ENCODE measurements at places on chromosomes 16 and 17.

- no peak for DNase-seq
Observed at GRCh38 chr17:49873466-49873865, 25.6 kb upstream of the TAC4 start.

- DNase-seq: no peak
Observed at GRCh38 chr16:65268331-65268730, 146.5 kb upstream of the CDH11 start.

GRCh38 chr17:60135951-60136666 lies 13.7 kb upstream of the CA4 start:
- peak; percentile 2 for DNase-seq

- DNase-seq: no peak
Observed at GRCh38 chr16:11736903-11737302, 5.8 kb downstream of the TXNDC11 start.

GRCh38 chr17:27615121-27615520 lies 15.9 kb upstream of the LGALS9 start:
- no peak for DNase-seq

- no peak for DNase-seq
Observed at GRCh38 chr16:74842413-74842812, 67.8 kb upstream of the FA2H start.
